Fibroblast of villous mesenchyme (primary cell): ENCODE measurements at places on chromosomes 1 and 21. TPM values are rescaled to one million over a fixed set of nuclear protein-coding genes. Genes with fewer than 3 reads are reported as not detected.

The AK4 gene
- total RNA-seq = 0.86 and 0.97 TPM in 2 replicates

The C1orf185 gene
- under 0.01 TPM in 1 of 2 replicates, not detected in the other for total RNA-seq

The ATP1A4 gene
- not detected in 2 replicates for total RNA-seq

The ROR1 gene
- 8.6 and 10.3 TPM in 2 replicates for total RNA-seq

The HSPB7 gene
- total RNA-seq = 1.7 and 3.5 TPM in 2 replicates

The FMN2 gene
- total RNA-seq = 19.0 and 35.0 TPM in 2 replicates

GRCh38 chr1:201181726-201182125, 8.9 kb upstream of the IGFN1 start:
- no peak for DNase-seq

GRCh38 chr1:63935143-63935542, 161.3 kb downstream of the ROR1 start:
- peak; percentile 31 for DNase-seq

- no peak for DNase-seq
Measured at GRCh38 chr21:46096596-46097335, 1.1 kb upstream of the COL6A2 start.

- peak; percentile 55 for DNase-seq
Measured at GRCh38 chr1:33143176-33143575, 38.7 kb downstream of the TRIM62 start.

DNA sequence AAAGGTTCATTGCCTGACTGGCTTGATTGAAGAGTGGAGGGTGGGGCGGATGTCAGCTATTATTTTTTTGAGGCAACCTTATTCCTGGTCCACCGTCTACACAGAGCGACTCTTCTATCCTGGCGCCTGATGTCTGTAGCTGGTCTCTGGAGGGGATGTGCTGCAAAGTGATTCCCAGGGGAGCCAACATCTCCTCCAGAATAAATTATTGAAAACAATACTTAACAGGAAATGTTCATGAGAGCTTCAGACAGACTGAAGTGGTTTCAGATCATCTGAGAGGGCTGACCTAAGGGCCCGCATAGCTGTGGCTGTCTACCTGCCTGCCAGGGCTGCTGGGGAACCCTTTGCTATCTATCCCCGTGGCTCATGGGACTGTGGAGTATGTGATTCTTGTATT, 66.7 kb downstream of the TEX35 start:
- DNase-seq = no peak
